Anterior cingulate cortex (tissue), 58 donors: ENCODE measurements at places on chromosomes 6 and 20.

GRCh38 chr6:121540210-121540609, 104.8 kb downstream of the GJA1 start:
- DNase-seq = no peak

GRCh38 chr20:41331731-41332130, 8.9 kb upstream of the LPIN3 start:
- no peak for DNase-seq

GRCh38 chr6:93859971-93860370, 440.6 kb upstream of the EPHA7 start:
- DNase-seq = no peak

- no peak for DNase-seq
Measured at GRCh38 chr20:12640251-12640650, 368.5 kb upstream of the SPTLC3 start.

DNA sequence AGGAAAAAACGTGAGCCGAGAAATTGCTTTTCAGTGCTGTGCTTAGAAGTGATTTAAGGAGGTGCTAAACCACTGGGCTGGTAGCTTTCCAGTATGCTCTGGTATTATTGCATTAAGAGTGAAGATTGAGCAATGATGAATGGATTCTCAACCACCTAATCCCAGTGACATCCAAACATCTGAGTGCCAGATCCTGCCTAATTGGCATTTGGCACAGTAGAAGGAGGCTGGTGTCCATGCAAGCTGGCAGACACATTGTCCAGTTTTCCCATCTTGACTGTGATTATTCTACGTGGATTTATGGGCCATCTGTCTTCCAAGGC, 398.0 kb upstream of the PLCB4 start:
- DNase-seq = no peak

DNA sequence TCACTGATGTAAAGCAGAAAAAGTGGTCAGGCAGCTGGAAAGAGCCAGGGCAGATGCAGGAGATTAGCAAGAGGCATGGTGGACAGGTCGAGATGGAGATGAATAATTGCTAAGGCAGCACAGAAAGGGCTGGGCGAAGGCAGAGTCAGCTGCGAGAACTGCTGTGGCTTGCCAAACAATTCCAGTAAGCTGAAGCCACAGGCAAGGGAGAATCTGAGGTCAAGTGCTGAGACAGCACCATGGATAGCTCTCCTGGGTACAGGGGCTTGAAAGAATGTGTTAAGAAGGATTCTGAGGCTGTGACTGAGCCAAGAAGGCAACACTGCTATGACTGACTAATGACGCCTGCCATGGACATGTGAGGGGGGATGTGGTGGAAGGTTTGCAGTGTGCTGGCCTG, 220.8 kb upstream of the FOXA2 start:
- DNase-seq = no peak

- DNase-seq = no peak
Measured at GRCh38 chr6:16477367-16478149, 239.2 kb downstream of the GMPR start.

DNA sequence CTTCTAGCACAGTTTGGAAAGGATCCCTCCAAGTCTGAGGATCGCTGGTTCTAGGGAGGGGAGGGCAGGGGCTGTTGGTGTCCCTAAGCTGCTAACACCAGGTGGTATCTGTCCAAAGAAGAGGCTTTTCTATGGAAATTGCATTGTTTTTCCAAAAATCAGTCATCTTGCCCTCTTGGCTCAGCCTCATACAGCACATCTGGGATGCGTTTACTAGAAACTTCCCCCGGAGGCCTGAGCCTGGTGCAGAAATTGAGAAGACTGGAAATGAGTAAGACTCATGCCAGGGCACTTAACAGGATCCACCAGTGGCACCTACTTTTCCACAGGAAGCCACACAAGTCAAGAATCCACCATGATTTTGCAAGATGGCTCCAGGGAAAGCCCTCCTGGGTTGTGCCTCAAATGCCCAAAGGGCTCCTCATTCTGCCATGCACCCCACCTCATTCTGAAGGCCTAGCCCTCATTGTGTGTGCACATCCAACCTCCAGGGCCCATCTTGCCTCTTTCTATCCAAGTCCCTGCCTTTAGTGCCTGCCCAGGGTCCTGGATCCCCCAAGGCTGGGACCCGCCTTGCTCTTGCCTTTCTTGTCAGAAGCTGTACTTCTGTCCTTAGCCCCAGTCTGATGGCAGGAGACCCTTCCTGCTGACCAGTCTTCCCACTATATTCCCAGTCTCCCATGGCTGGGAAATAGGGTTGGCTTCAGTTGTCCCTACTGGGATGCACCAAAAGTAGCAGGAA, 97.6 kb downstream of the MRPL14 start:
- no peak for DNase-seq

DNA sequence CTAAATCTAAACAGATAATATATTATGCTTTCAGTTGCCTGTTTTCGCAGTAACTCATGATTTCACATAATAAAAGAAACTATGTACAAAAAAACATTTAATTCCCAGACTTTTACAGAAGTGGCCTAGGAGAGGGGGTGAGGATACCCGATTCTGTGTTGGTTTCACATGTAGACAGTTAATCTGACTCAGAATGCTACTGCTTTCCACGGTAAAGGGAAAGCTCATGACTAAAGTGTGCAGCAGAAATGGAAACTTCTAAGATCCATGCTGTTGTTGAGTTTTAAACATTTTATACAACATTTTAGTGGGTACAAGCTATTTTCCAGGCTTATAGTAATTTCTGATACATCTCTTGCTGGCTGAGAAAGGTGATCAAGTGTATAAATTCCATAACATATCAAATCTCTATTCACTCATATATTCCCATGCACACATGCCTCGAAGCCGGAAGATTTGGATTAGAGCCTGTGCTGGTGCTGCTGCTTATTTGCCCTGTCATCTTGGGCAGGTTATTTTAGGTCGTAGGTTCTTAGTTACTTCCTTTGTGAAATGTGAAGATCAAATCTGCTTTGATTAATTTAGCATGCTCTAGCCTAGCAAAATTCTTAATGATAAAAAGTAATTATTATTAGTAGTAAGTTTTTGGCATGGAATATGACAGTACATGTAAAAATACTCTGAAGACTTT, 896.7 kb upstream of the MAP3K7 start:
- no peak for DNase-seq

GRCh38 chr6:140915551-140915950, 1217.2 kb upstream of the GJE1 start:
- DNase-seq = no peak

DNA sequence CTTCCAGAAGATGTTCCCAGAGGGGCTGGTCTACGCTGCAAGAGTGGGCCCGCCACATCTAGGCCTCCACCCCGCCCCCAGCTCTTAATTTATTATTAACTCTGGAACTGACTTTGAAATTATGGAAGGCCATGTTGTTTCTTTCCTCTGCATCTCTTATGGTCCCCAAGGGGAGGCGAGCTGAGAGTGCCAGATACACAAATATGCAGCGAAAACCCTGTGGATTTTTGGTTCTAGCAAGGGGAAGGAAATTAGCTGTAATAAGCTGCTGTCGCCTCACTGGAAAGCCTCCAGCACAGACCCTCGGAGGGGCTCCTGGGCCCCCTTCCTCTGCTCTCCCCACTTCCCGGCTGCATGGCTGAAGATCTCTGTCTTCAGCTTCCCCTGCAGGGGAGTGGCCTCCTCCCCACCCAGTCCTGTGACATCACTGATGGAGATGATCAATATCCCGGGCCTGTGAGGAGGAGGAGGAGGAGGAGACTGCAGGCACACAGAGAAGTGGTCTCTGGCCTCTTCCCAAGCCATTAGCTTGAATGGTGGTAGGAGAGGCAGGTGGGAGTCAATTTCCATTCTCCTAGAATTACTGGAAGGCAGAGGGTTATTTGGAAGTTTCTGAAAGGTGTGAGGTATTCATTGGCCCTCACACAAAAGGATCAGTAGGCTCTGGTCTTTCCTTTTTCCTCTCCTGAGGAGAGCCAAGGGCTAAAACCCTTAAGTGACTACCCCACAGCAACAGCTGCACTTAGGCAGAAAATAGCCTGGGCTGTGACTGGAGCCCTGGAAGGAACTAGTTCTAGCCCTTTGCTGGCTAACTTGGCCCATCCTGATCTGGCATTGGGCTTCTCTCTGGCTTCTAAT, 39.7 kb upstream of the CCDC167 start:
- no peak for DNase-seq

DNA sequence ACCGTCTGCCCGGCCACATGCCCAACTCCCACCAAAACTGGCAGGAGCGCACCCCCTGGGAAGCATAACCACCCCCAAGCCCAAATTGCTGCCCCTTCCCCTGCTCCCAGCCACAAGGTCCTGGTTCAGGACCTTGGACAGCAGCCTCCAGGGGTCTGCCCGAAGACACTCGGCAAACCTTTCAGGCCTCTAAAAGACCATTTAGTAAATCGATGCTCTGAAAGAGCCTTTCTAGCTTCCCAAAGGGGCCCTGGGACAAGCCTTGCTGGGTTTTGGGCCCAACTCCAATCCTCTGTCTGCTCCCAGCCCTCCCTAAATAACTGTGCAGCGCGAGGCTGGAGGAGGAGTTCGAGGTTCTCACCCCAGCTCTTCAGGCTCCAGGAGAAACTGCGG, 30.5 kb downstream of the GRM4 start:
- no peak for DNase-seq

GRCh38 chr6:167410462-167410861, 85.6 kb downstream of the TTLL2 start:
- no peak for DNase-seq

- peak; percentile 21 for DNase-seq
Measured at GRCh38 chr6:3977875-3978711, 100.8 kb downstream of the FAM217A start.

- DNase-seq = no peak
Measured at GRCh38 chr6:22526736-22527135, 42.6 kb upstream of the HDGFL1 start.

DNA sequence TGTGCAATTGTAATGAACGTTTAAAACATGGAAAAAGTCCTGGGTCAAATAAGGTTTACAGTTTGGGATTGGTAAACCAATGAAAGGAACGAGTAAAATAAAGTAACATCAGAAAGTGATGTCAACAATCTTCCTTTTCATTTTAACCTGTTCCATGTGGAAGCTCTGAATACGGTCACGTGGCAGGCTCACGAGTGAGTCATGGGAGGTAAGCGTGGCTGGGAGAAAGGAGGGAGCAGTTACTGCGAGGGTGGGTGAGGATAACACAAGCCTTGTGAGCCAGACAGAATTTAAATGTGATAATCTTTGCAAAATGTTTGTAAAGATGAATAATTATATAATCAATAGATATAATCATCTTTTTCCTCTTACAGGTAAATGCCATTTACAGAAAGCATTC, 171.3 kb upstream of the HDAC2 start:
- no peak for DNase-seq

DNA sequence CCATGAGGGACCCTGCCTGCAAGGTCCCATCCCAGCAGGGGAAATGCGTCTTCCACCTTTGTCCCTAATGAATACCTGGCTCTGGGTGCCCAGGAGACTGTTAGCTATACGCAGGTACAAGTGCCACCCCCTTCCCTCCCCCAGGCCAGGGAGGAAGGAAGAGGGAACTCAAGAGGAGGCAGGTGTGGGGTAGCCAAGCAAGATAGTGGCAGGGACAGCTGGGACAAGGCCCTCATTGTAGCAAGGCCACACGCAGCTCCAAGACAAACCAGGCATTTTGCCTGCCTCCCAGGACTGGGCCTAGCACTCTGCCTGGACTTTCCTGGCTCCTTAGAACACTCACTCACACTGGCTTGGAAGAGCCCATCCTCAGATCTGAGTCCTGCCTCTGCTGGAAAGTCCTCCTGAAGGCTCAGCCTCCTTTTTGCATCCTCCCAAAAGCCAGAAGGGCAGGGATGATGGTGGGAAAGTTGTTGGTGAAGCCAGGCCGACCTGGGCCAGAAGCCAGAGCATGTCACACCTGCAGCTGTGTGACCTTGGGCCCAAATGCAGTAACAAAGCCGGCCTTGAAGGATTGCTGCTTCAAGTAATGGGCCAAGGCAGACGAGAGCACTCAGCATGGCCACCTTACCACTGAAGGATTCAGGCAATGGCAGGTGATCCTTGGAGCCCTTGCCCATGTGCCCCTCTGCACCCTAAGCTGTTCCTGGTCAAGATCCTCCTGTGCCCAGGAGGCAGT, 27.7 kb downstream of the SNPH start:
- no peak for DNase-seq

GRCh38 chr6:11268978-11269377, 36.5 kb upstream of the NEDD9 start:
- no peak for DNase-seq

GRCh38 chr6:37868447-37868825, 48.9 kb downstream of the ZFAND3 start:
- no peak for DNase-seq

GRCh38 chr6:162857326-162857725, 129.6 kb downstream of the PACRG start:
- no peak for DNase-seq

DNA sequence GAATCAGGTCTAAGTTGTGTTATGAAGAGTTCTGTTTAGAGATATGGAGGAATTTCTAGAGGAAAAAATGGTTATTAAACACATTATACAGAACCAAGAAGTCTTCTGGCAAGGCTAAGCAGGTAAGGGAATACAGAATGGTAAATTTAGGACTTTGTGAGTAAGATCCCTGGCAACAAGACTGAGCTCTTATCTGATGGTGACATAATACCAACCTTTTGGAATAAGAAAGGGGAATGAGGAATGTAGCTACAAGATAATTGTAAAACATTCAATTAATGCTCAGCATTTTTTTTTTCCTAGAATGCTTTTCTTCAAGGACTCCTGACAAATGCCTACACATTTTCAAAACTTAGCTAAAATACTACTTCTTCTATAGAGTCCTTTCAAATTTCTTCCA, 51.8 kb downstream of the CYB5R4 start:
- DNase-seq = no peak

GRCh38 chr6:146103416-146104072, 74.7 kb downstream of the GRM1 start:
- no peak for DNase-seq

DNA sequence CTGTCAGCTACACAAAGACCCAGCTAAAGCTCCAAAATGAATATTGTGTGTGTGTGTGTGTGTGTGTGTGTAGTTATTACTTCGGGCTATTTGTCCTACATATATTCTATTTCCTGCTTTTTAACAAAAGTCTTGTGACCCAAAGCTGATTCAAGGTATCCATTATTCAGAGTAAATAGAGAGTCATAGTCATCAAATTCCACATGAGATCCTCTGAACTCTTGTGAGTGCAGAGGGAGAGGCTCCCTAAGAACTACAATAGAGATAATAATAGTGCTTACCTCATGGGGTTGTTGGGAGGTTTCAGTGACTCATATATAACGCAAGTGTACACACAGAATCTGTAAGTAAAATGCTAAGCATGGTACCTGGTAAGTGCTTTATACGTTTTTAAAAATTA, 95.6 kb upstream of the SHLD1 start:
- DNase-seq = no peak
